ENCODE measurements at places on chromosomes 13 and 19. TPM values are rescaled to one million over a fixed set of nuclear protein-coding genes. Genes with fewer than 3 reads are reported as not detected.

DNA sequence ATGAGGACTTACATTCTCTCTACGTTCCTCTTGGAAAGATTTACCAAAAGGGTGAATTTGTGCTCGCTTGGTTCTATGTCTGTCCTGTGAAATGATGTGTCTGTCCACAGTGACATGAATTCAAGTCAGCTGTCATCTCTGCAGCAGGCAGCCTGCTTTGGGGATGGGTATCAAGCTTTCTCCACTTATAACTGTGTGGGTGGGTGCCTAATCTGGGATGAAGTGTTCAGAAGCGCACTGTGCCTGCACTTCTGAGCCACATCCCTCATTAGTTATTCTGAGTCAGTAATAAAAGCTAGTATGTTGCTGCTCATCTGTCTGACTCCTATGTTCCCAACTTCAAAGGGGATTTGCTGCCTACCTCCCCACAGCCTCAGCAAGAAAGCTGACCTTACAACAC is 86.1 kb upstream of the TUBA3C start:
- no peaks in the 10 kb centered on the region for H3K4me1 ChIP-seq
- no peaks in the 10 kb centered on the region for H3K27me3 ChIP-seq
- H3K4me3 ChIP-seq: no peak overlapping the region
- H3K36me3 ChIP-seq: no peaks in the 10 kb centered on the region
- H3K27ac ChIP-seq: no peak overlapping the region

Gene ZNF439
- total RNA-seq: 14.6 TPM

GRCh38 chr13:33207615-33207961 is 78.0 kb downstream of the STARD13 start:
- no peak overlapping the region for H3K27ac ChIP-seq
- no peaks in the 10 kb centered on the region for H3K36me3 ChIP-seq
- H3K27me3 ChIP-seq: no peaks in the 10 kb centered on the region
- no peak for DNase-seq
- no peak overlapping the region for H3K4me3 ChIP-seq

Gene OR10H5
- not detected for total RNA-seq

DNA sequence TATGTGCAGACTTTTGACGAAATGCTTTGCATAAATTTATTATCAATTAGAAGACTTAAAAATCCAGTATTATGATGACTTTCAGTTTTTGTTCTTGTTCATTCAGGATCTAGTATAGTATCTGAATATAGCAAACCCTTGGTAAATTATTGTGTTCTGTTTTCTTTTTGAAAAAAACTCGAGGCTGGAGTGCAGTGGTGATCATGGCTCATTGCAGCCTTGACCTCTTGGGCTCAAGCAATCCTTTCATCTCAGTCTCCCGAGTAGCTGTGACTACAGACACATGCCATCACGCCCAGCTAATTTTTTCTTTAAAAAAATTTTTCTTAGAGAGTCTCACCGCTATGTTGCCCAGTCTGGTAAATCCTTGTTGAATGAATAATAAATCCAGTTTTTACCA is 4.6 kb downstream of the FARP1 start:
- H3K4me3 ChIP-seq: no peak overlapping the region
- DNase-seq: no peak
- no peaks in the 10 kb centered on the region for H3K27me3 ChIP-seq

- DNase-seq: no peak
- no peaks in the 10 kb centered on the region for H3K27me3 ChIP-seq
- H3K4me3 ChIP-seq: no peak overlapping the region
- H3K4me1 ChIP-seq: no peaks in the 10 kb centered on the region
- no peaks in the 10 kb centered on the region for H3K36me3 ChIP-seq
These were observed 24.8 kb upstream of the IGFL4 start for GRCh38 chr19:46065486-46066071.

DNA sequence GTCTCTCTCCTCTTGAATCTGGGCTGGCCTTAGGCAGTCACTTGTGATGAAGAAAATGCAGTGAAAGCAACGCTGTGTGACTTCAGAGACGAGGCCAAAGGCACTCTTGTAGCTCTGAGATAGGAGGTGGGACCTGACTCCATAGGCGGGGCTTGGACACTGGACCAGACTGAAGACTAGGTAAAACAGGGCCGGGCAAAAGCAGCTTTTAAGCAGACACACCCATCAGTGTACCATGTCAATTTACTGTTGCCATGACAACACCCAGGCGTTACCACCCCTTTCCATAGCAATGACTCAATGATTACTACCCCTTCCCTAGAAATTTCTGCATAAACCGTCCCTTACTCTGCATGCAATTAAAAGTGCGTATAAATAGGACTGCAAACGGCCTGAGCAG is 6.6 kb upstream of the EID2 start:
- no peaks in the 10 kb centered on the region for H3K27me3 ChIP-seq
- H3K27ac ChIP-seq: no peak overlapping the region
- no peak overlapping the region for H3K4me3 ChIP-seq
- H3K36me3 ChIP-seq: no peaks in the 10 kb centered on the region
- H3K4me1 ChIP-seq: no peaks in the 10 kb centered on the region

DNA sequence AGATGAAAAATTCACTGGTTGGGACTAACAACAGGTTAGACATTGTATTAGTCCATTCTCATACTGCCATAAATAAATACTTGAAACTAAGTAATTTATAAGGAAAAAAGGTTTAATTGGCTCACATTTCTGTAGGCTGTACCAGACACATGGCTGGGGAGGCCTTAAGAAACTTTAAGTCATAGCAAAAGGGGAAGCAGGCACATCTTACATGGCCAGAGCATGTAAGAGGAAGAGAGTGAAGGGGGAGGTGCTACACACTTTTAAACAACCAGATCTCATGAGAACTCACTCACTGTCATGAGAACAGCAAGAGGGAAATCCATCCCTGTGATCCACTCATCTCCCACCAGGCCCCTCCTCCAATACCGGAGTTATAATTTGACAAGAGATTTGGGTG is 125.9 kb downstream of the SUCLA2 start:
- no peaks in the 10 kb centered on the region for H3K36me3 ChIP-seq
- no peak overlapping the region for H3K27ac ChIP-seq
- no peak for DNase-seq
- no peaks in the 10 kb centered on the region for H3K4me1 ChIP-seq
- H3K27me3 ChIP-seq: no peaks in the 10 kb centered on the region
- no peak overlapping the region for H3K4me3 ChIP-seq

DNA sequence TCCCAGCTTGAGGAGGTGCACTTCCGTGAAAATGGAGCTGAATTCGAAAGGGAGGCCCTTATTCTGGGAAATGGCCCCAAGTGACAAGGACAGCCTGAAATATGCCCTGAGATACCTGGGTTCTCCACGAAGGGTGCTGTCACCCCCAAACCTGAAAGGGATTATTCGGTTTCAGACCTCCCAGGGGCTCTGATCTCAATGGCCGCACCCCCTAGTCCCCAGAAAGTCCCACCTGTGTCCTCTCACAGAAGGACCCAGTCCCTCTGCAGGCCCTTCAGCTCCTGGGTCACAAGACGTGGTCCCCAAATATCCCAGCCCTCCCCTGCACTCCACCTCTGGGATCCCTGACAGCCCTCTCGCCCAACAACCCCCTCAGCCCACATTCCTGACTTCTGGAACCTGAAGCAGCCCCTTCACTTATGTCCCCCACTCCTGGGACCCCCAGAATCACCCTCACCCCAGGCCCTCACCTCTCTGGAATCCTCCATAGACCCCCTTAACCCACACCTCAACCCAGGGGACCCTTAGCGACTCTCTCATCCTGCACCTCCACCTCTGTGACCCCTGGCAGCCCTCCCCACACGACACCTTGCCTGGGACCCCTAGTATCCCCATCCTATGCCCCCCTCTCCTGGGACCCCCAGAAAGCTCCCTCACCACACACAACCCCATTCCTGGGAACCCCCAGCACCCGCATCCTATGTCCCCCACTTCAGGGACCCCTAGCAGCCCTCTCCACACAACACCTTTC is 606 bp downstream of the SYNGR4 start:
- H3K4me3 ChIP-seq: peak overlapping the region; percentile 27
- H3K27ac ChIP-seq: no peak overlapping the region
- no peaks in the 10 kb centered on the region for H3K27me3 ChIP-seq
- DNase-seq: peak; percentile 64
- no peaks in the 10 kb centered on the region for H3K36me3 ChIP-seq
- peaks cover 3% of the 10 kb centered on the region for H3K4me1 ChIP-seq

Gene GRK1
- not detected for total RNA-seq

Gene SPACA4
- not detected for total RNA-seq

DNA sequence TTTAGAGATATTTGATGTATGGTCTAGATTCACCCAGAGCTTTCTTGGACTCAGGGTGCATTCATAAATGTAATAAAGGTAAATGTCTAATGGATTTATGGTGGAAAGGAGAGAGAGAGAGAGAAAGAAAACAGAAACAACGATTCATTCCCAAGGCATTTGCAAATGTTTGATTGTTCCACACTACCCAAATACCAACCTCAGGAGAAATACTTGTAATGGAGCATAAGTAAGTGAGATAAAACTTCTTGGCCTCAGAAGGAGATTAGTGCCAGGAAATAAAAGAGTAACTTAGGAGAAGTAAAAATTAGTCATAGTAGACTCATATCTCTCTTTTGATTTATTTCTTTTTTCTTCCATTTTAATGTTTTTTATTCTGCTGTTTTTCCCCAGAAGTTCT is 40.6 kb upstream of the DGKH start:
- no peak overlapping the region for H3K4me3 ChIP-seq
- H3K36me3 ChIP-seq: no peaks in the 10 kb centered on the region
- no peaks in the 10 kb centered on the region for H3K27me3 ChIP-seq
- H3K27ac ChIP-seq: no peak overlapping the region
- H3K4me1 ChIP-seq: peaks cover 5% of the 10 kb centered on the region

GRCh38 chr19:38190793-38191192 is 33.2 kb downstream of the DPF1 start:
- no peaks in the 10 kb centered on the region for H3K36me3 ChIP-seq
- no peaks in the 10 kb centered on the region for H3K27me3 ChIP-seq
- no peak overlapping the region for H3K27ac ChIP-seq
- no peaks in the 10 kb centered on the region for H3K4me1 ChIP-seq

Measured in ovary (tissue), 10 donors.